ENCODE measurements at places on chromosomes 2 and 18.

DNA sequence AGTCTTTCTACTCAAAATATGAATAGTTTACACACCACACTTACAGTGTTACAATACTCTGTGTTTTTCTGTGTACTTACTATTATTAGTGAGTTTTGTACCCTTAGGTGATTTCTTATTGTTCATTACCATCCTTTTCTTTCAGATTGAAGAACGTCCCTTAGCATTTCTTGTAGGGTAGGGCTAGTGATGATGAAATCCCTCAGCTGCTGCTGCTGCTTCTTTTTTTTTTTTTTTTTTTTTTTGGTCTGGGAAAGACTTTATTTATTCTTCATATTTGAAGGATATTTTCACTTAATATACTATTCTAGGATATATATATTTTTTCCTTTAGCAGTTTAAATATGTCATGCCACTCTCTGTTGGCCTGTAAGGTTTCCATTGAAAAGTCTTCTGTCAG lies 29.0 kb upstream of the SERPINB2 start:
- DNase-seq, result no peak

- no peak for DNase-seq
Measured at GRCh38 chr2:58127111-58127510, 80.5 kb downstream of the VRK2 start.

DNA sequence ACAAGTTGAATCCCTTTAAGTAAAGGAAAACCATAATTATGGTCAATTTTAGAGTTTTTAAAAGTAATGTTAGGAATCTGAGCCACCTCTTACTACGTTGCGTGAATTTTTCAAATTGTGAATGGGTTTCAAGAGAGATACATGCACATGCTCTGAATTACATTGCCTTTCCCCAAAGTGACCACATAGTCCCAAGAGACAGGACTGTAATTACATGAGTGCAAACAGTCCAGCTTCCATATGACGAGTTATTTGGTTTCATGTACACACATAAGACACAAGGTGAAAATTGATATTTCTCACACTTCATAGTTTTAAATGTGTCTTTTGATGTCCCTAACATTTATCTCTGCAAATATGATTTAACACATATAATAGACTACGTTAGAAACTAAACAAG lies 850.8 kb downstream of the LRP1B start:
- no peak for DNase-seq

- no peak for DNase-seq
Measured at GRCh38 chr2:155100261-155100660, 401.8 kb downstream of the KCNJ3 start.

DNA sequence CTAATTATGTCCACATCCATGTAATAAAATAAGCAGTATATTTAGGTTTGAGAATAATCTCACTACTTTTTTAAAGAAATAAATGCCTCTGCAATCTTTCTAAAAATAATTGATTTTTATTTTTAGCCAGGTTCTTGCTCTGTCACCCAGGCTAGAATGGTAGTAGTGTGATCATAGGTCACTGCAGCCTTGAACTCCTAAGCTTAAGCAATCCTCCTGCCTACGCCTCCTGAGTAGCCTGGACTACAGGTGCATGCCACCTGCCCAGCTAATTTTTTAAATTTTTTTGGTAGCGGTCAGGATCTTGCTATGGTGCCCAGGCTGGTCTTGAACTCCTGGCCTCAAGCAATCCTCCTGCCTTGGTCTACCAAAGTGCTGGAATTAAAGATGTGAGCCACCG lies 133.3 kb downstream of the CAMKMT start:
- DNase-seq, result no peak

GRCh38 chr2:129876541-129876940 lies 102.9 kb upstream of the RAB6C start:
- DNase-seq, result no peak

DNA sequence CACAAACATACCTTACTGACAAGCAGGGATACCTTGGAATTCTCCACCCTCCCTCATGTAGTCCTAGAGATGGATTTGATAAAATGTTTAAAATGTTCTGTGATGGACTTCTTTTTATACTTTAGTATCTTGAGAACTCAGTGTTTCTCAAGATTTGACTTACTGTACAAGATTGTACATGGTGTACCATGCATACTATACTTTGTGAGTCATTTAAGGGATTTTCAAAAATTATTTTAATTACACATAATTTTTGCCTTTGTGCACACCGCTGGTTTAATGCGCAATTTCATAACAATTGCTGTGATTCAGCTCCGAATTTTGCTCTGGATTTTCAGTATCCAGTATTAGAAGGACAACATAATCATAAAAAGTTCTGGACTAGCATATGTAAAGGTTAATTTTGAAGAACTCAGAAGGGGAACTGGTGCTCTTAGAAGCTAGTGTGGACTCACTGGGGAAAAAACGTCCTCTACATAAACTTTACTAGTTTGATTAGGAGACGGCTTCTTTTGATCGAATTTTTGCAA lies 78.6 kb upstream of the ACSL3 start:
- no peak for DNase-seq

- no peak for DNase-seq
Measured at GRCh38 chr18:58756148-58756547, 84.9 kb downstream of the MALT1 start.

DNA sequence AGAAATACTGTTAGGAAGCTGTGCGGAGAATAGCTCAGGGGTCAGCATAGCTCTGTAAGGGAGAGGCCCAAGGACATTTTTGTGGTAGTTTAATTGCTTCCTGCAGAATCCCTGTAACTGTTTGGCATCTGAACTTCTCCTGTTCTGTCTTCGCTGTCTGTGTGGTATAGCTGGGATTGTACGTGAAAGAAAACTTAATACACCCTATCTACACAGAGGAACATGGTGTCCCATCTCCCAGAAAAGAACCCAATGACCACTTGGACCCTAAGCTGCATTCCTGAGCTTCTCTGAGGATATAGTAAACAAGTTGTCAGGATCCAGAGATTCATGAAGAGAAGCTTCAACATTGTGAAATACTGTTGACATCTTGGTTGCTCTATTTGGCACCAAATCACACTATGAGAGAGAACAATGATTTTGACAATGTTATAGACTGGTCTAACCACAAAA lies 81.3 kb downstream of the CDC42EP3 start:
- peak; percentile 91 for DNase-seq

DNA sequence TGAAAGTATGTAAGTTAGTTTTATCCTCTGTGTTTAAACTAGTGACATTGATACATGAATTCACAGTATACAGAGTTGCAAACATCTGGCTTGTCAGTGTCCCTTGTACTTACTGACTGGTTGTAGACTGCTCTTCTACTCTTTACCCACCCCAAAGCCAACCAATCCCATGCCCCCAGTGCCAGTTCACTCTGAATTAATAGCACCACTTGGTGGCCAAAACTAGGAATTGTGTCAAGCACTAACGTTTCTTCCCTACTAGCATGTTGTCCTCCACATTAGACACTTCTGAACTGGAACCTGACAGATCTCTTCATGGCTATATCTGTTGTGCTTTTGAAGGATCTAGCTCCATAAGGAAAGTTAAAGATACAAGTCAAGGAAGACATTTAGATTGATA lies 27.2 kb upstream of the OTX1 start:
- DNase-seq, result peak; percentile 28

DNA sequence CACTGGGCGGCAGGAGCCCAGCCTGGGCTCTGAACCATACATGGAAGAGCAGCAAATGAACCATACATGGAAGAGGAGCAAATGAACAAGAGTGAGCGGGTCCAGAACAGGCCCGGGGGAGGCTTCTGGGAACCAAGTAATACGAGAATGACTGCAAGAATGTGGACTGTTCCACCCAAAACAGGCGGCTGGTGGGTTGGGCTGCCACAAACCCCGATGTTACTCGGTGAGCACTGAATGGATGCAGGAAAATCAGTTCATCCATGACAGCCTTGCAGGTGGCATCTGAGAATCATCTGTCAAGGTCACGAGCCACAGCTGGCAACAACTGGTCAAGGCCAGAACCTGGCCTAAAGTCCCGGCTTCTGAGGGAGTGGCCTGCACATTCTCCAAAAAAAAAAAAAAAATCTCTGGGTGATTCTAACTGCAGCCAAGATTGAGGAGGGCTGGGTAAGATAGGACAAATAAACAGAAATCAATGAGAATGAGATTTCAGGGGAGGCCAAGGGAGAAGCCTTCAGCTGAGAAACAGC lies 106.1 kb downstream of the ZNF516 start:
- DNase-seq, result no peak

GRCh38 chr2:20507166-20507692 lies 60.4 kb downstream of the RHOB start:
- DNase-seq, result peak; percentile 33

DNA sequence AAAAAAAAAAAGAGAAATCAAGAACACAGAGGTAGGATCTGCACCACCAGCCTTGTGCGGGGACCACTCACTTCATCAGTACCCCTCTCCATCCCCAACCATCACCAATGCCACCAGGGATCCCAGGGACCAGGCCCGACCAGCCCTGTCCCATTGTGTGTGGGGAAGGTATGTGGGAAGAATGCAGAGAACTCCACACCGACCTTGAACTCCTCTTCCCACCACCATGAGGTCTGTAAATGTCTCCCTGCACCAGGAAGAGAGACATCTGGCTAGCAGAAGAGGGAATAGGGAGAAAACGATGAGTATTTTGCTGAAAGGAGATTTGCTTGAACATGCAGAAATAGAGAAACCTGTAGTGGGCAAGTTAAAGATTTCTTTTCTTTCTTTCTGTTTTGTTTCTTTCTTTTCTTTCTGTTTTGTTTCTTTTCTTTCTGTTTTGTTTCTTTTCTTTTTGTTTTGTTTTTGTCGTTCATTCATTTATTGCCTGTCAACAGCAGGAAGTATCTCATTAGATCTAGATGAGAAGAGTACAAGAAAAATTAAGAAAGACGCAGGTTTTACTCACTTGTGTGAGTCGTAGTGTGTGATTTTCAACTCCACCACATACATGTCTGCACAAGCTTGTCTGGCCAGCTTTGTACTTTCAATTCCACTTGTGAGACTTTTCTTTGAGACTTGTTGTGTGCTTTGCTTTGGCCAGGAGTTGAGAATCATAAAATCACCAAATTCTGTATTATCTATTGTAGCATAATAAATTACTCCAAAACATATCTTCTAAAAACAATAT lies 179.8 kb upstream of the HAAO start:
- DNase-seq, result peak; percentile 50

- peak; percentile 11 for DNase-seq
Measured at GRCh38 chr2:127604986-127605385, 41.0 kb upstream of the GPR17 start.

- peak; percentile 69 for DNase-seq
Measured at GRCh38 chr2:12700989-12701388, 15.7 kb upstream of the TRIB2 start.

GRCh38 chr2:217247476-217247875 lies 387.6 kb upstream of the TNP1 start:
- no peak for DNase-seq

DNA sequence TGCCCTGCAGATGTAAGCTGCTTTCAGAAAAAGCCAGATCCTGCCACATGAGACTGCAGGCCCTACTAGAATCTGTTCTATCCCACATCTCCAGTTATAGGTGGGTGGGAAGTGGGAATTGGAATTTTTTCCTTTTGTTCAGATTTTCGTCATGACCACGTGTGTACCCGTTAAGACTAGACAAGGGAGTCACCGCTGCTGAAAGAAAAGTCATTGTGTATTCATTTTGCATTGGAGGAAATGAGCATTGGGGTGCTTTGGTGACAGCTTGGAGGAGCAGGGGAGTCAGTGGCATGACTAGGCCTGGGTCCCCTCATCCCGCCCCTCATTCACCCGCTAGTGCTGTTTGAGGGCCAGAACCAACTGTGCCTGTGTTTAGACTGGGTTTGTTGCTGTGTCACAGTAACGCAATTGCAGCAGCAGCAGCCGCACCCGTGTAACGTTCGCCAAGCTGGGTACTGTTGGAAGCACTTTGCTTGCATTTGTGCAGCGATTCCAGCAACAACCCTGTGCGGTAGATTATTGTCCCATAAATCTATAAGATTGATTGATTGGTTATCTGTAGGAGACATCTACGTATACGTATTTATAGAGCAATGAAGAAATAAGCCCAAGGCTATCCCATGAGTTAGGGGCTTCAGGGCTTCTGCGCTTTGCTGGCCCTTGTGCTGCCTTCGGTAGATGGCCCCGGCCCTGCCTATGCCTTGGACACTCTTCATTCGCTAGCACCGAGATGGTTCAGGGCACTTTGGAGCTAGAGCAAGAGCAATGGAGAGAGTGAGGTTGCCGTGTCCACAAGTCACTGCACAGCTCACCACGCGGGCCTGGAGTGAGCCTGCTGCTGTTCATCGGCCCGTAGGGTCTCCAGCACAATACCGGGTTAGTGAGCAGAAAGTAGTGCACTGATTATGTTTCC lies 194.9 kb downstream of the AGAP1 start:
- DNase-seq, result no peak

DNA sequence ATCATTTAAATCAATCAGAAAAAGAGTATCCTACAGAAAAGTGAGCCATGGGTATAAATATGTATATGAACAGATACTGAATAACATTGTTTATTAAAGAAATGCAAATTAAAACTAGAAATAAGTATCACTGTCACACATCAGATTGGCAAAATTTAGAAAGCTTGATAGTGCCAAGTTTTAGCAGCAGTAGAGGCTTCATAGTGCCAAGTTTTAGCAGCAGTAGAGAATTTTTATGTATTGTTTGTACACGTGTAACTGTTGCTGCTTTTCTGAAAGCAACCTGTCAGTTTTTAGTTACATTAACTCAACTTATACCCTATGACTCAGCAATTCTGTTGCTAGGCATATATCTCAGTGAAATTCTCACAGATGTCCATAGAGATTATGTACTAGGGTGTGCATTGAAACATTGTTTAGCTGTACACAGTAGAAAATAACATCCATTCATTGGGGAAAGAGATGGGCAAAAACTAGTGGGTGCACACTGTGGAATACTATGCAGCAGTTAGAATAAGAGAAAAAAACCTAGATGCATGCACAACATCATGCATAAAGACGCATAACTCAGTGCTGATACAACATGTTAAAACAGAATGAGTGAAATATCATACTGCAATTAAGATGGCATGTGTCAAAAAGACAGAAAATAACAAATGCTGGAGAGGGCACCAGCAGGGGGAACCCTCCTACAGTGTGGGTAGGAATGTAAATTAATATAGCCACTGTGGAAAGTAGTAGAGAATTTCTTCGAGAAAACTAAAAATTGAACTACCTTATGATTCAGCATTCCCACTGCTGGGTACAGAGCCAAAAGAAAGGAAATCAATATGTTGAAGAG lies 294.5 kb upstream of the NT5C1B start:
- peak; percentile 35 for DNase-seq

DNA sequence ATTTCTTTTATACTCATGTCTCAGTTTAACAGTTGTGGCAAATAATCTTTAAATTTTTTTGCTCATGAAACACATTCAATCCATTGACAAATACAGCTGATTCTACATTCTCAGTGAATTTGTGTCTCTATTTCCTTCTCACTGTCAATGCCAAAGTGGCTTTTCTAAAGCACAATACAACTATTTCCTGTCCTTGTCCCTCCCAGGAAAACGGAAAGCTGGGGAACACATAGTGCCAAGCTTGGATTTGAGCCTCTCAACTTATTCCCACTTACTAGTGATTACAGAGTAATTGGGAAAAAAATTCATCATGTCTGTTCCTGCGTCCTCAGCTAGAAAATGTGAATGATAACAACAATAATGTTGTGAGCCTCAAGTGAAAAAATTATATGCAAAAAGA lies 899.7 kb upstream of the CDH2 start:
- no peak for DNase-seq

- peak; percentile 96 for DNase-seq
Measured at GRCh38 chr18:74489676-74490075, 6.5 kb upstream of the CNDP2 start.

GRCh38 chr2:151630372-151630771 lies 103.9 kb downstream of the NEB start:
- no peak for DNase-seq

GRCh38 chr18:70024829-70025228 lies 77.2 kb upstream of the CD226 start:
- DNase-seq, result no peak

- peak; percentile 65 for DNase-seq
Measured at GRCh38 chr2:35298493-35298892, 1057.1 kb upstream of the CRIM1 start.
